NCI-H2081 (cell line): ENCODE measurements at places on chromosomes 4 and X.

DNA sequence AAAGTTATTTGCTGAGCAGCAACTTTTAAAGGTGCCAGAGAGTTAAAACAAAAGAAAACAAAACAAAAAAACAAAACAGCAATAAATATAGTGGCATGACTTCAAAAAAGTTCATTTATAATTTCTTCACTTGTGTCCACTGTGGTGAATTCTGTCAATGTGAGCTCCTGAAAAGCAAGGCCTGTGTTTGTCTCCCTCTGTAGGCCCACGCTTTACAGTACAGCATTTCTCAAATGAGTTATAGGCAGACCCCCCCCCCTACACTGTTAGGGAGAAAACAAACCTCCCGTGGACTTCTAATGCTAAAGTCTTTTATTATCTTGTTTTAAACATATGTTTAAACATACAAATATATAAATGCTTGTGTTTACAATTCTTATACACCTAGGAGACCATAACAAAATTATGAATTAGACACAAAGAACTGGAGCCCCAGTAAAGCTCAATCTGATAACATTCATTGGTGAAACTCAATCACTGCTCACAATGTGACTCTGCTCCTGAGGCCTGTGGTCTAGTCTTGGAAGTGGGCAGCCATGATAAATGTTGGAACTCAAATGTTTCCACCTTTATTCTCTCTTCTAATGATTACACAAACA lies 47.0 kb upstream of the SCOC start:
- peak; percentile 17 for DNase-seq

GRCh38 chr4:61200916-61201526 lies 895 bp downstream of the ADGRL3 start:
- peak; percentile 13 for DNase-seq

DNA sequence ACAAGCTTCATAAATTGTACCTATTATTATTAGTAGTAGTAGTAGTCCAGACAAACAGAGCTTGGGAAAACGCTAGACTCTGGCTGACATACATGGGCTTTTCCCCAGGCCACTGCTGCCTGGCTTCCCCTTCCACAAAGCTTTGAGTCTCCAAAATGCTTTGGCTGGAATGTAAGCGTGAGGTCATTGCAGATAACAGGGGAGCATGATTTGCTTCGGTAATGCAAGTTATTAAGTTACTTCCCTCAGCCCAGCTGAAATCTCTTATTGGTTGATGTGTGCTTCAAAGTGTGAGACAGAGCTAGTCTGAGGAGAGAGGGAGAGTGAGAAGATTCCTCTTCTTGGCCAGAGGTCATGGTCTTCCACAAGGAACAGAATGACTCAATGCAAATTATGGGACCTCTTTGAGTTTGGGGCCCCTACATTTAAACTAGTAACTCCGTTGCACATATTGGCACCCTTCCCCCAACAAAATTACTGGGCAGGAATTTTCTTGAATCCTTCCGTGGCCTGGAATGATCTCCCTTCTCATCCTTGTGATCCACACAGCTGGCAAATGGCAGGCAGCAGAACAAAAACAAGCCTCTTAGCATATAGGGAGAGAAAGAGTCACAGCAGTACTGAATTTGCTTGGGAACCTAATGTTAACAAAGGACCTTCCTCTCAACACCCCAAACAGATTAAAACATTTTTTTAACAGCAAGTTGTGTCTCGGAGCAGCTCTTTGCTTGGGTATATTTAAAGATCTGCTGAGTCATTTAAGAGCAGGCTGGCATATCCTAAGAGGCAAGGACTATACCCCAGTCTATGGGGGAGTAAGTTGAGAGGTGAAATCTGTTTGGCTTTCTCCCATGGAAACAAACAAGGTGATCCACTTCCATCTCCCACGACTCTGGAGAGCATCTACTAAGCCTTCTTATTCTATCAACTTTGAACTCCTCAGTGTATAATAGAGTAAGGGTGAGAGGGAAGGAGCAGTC lies 19.9 kb downstream of the AR start:
- no peak for DNase-seq

- DNase-seq: no peak
Observed at GRCh38 chr4:90128961-90129495, 1.8 kb downstream of the CCSER1 start.

GRCh38 chr4:187789078-187789477 lies 206.5 kb upstream of the ZFP42 start:
- DNase-seq: no peak

GRCh38 chr4:2823671-2824328 lies 19.8 kb upstream of the ADD1 start:
- no peak for DNase-seq

DNA sequence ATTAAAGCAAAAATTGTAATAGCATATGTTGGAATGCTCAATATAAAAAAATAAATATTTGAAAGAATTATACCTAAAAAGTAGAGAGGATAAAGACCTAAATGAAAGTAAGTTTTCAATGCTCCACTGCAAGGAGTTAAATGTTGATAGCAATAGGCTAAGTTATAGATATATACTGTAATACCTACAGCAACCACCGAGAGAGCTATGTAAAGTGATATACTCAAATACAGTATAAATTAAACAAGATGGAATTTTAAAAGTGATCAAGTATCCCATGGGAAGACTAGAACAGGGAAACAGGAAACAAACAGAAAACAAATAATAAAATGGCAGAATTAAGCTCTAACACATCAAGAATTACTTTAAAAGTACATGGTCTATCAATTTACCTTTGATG lies 73.9 kb downstream of the CASP3 start:
- no peak for DNase-seq

DNA sequence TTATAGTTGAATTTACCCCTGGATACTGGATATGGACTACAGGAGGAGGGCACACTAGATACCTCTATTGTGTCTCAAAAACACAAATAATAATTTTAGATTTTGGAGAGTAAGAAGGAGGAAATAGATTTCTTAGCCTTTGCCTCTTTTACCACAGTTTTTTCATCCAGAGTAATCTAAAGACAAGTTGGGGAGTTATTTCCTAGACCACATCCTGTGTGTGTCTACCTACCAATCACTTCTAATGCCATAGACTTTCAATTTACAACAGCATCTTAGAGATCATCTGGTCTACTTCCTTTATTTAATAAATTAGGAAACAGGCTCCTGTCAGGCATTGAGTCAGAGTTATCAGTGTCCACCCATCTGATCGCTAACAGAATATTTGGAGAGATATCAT lies 191.5 kb downstream of the EDA start:
- no peak for DNase-seq

- no peak for DNase-seq
Observed at GRCh38 chrX:24553011-24553410, 87.9 kb downstream of the PDK3 start.

DNA sequence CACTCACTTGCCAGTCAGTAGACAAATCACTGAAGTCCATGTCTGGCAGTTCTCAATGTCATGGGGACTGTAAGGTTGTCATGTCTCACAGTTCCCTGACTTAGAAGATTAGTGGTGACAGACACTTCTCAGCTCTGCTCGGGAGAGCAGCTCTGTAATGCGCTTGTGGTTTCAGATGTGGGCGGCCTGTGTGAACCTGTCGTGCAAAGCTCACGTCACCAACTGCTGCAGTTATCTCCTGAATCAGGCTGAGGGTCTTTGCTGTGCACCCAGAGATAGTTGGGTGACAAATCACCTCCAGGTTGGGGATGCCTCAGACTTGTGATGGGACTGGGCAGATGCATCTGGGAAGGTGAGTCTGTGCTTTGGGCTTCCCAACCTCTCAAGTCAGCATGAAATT lies at the start of gene IL9R:
TSS of gene IL9R (plus strand) at position 261 of the 400 bp plus-strand sequence. CDS start at position 325, 64 bp downstream.
- DNase-seq: no peak

- DNase-seq: peak; percentile 11
Observed at GRCh38 chr4:109406337-109406931, 27.2 kb upstream of the SEC24B start.

GRCh38 chr4:184596617-184597185 lies 52.5 kb downstream of the CASP3 start:
- DNase-seq: no peak

DNA sequence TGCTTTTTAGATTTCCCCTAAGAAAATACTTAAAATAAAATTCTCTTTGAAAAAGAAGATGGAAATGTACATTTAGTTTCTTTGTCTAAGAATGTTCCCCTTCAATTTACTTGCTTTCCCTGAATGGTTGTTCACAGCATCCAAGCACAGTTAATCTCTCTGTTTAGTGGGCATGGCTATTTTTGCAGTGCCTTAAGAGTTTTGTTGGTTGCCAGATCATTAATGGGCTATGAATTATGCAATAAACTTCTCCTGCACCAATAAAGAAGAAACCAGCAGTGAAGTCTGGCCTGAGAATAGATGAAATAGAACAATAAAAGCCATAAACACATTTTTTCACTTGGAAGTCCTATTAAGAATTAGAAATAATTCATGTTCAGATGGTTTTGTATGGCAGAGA lies 980.4 kb upstream of the IGFBP7 start:
- DNase-seq: no peak

DNA sequence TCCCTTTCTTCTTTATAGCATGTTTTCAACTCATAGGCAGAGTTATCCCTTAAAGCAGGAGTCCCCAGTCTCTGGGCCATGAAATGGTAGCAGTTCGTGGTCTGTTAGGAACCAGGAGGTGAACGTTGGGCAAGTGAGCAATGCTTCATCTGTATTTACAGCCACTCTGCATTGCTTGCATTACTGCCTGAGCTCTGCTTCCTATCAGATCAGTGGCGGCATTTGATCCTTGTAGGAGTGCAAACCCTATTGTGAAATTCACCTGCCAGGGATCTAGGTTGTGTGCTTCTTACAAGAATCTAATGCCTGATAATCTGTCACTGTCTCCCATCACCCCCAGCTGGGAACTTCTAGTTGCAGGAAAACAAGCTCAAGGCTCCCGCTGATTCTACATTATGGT lies 39.8 kb downstream of the DTHD1 start:
- DNase-seq: no peak
